ENCODE measurements at places on chromosomes 6 and 20.

- no peak for DNase-seq
Observed at GRCh38 chr20:17380801-17381200, 150.4 kb downstream of the BFSP1 start.

GRCh38 chr6:7215131-7215530 lies 97.9 kb downstream of the SSR1 start:
- no peak for DNase-seq

DNA sequence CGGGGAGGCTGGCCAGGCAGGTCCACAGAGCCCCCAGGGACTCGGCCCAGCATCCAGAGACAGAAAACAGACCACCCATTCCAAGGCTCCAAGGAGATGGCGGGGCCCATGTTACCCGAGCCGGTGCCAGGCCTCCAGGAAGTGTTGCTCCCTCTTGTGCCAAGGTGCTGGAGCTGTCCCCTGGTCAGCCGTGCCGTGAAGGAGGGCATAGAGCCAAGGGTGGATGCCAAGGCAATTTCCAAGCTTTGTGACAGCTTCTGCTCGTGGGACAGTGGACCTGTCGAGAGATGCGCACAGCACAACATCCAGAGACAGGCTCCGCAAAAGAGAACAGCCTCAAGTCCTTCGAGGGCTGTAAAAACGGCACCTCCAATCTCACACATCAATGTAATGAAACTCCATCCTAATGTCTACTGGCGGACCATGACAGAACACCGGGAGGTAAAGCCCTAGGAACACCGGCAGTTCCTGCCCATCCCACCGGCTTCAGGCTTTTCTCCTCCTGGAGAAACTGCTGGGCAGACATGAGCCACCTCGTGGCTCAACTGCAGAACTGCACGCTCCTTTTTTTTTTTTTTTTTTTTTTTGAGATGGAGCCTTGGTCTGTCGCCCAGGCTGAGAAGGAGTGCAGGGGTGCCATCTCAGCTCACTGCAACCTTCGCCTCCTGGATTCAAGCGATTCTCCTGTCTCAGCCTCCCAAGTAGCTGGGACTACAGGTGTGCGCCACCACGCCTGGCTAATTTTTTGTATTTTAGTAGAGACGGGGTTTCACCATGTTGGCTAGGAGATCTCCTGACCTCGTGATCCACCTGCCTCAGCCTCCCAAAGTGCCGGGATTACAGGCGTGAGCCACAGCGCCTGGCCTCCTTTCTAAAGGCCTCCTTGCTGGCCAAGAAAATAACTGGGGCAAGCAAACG lies 30.9 kb upstream of the AVP start:
- peak; percentile 76 for DNase-seq

GRCh38 chr20:23530937-23531567 lies 37.2 kb downstream of the CST9L start:
- DNase-seq = no peak

GRCh38 chr6:47028835-47029360 lies 13.2 kb downstream of the ADGRF1 start:
- DNase-seq = no peak

DNA sequence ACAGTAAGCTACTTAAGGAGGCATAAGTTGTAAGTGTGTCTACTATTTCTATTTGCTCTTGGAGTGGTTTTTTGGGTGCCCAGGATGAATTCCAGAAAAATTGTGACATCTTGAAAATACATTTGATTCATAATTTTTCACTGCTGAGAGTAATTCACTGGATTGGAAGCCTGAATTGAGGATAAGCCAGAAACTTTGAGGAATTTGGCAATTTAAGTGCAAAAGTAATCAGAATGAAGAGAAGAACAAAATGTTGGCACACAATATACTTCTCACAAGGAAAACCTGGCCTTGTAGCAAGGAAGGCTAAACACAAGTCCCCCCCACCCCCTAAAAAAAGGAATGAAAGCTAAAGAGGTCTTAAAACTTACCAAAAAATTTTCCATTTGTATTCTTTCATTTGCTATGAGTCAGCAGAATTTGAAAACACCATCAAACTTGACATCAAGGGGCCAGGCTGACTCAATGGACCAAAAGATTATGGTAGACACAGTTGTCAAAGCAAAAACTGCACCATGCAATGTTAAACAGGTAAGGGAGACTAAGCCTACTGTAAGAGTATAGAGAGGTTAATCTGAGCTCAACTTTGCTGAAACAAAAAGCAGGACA lies 840.0 kb downstream of the FRK start:
- DNase-seq = no peak

DNA sequence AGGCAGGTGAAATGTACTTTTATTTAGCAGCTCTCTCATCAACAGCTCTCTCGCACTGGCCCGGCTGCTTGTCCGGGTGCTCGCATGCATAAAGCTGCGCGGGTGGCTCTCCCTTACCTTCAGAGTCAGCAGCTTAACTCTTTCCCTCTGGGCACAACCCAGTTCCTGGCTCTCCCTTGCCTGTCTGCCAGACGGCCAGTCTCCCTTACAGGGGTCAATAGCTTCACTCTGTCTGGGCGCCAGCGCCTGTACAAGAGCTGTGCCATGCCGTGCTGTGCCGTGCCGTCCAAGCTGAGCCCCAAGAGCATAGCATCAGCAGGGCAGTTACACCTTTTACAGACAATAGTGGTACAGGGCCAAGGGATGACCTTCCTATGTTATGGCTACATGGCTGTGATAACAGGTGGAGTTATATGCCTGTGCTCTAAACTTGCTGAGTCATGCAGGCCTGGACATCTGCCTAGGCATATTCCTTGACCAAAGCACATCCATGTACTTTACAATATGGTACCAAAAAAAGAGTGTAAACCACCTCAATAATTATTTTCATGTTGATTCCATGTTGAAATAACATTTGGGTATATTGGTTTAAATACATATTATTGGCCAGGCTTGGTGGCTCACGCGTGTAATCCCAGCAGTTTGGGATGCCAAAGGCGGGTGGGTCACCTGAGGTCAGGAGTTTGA lies 47.9 kb downstream of the BLTP3A start:
- DNase-seq = no peak

DNA sequence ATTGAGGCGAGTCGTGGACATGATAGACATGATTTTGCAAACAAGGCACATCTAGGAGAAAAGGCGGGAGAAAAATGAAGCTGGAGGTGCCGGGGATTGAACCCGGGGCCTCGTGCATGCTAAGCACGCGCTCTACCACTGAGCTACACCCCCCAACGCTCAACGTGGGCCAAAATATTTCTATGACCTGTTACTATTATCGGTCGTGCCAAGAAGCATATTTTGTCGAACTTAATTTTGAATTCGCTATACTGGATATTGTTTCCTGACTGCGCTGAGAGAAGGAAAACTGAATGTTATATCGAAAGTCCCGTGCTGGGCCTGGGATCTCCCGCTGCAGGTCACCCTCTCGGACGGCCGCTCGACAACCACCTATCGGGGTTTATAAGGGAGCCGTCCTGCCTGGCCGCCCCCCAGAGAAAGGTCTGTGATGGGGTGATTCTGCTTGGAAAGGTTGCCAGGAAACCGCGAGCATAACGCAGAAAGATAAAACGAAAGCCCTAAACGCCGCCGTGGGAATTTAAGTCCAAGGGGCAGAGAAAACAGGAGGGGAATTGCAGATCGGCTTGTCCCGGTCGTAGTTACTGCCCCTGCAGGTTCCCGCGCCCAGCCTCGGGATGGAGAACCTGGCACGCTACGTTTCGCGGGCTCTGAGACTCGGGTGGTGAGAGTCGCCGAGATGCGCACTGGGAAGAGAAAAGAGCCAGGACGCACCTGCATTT lies 60.0 kb downstream of the TRIM27 start:
- DNase-seq = peak; percentile 80

DNA sequence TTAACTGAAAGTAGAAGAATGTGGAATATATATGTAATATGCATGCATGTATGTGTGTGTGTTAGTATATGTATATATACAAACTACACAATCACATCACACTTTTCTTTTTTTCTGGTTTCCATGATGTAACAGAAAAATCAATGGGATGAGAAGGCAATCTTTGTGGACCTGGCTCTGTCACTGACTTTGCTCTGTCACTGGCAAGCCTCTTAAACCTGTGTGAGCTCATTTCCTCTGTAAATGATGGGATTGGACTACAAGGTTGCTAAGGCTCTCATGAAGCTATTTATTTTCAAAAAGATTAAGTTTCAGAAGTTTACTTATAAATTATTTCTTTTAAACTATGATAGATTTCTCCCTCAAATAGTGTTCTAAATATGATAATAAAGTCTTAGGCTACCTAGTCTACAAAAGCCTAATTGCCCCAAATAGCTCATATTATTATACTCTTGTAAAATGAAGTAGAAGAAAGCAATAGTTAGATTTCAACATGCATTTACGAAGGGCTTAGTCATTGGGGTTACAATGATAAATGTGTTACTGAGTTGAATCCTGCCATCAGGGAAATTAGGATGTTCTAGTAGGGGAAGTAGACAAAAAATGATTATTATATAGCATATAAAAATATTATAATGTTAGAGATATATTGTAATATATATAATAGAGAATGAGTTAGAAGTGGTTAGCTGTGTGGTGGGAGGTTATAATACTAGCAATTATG lies 129.3 kb downstream of the AFG1L start:
- no peak for DNase-seq

DNA sequence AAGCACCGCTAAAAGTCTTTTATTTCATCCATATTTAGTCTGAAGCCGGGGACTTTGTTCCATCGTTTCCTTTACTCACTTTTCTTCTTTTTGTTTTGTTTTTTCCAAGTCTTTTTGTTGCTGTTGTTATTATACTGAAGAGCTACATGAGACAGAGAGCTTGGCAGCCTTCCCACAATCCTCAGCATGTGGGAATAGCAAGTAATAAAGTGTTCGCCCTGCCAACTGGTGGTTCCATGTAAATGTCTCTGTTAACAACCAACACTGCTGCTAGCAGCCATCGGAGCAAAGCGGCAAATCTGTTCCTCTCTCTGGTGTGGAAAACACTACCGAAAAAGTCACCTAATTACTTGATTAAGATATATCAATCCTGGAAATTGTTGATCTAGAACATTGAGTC lies 437.8 kb upstream of the ID4 start:
- DNase-seq = no peak

DNA sequence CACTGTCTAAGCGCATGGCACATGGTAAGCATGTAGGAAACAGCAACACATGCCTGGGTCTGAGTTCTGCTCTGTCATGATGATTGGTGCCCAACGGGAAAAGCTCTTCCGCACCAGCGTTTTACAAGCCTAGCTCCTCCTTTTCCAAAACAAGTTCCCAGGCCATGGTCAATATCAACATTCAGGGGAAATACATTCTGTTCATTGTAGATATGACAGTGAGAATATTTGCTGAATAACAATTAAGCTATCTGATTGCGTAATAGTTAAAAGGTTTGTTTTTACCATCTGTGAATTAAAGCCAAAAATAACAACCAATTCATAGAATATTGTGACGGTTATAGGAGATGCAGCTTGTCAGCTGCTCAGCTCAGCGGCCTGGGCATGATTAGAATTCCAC lies 404.3 kb upstream of the SLC35B3 start:
- no peak for DNase-seq

- peak; percentile 31 for DNase-seq
Observed at GRCh38 chr20:18005170-18005989, 36.6 kb downstream of the MGME1 start.

DNA sequence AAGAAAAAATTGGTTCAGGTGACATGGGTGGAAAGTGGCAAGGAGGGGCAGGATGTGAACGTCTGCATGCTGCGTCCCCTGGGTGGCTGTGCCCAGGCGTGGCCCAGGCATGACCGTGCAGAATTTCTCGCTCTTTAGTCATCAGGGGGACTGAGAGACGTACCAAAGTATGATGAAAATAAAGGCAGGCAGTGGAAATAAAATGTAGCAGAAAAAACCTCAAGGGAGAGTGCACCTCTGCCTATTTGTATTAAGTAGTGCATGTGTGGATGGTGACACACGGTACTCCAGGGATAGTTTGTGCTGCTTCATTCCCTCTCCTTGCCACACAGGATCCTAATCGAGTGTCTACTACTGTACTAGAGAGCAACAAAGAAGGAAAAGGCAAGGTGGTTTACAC lies 81.1 kb downstream of the ATP9A start:
- no peak for DNase-seq

- no peak for DNase-seq
Observed at GRCh38 chr6:2848851-2849250, 7.2 kb upstream of the SERPINB1 start.

GRCh38 chr6:44042261-44042988 lies 84.8 kb downstream of the MRPL14 start:
- DNase-seq = no peak

DNA sequence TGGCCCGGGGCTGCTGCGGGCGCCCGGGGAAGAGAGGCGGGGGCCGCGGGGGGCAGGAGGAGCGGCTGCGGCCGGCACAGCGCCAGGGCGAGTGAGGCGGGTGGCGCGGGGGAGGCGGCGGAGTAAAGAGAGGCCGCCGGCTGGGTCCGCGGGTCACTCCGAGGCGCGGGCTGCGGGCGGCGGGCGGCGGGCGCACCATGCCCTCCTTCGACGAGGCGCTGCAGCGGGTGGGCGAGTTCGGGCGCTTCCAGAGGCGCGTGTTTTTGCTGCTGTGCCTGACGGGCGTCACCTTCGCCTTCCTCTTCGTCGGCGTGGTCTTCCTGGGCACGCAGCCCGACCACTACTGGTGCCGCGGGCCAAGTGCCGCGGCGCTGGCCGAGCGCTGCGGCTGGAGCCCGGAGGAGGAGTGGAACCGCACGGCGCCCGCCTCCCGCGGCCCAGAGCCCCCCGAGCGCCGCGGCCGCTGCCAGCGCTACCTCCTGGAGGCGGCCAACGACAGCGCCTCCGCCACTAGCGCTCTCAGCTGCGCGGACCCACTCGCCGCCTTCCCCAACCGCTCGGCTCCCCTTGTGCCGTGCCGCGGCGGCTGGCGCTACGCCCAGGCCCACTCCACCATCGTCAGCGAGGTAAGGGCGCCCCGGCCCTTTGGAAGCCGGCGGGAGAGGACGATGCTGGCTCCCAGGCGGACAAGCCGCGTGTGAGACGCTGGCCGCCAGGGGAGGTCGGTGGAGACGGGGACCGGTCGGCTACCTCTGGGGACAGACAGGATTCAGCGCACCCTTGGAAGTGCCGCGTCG lies at the start of gene SLC22A3:
TSS of gene SLC22A3 (plus strand) at position 156 of the 797 bp plus-strand sequence. CDS start at position 198, 42 bp downstream.
- no peak for DNase-seq

- DNase-seq = no peak
Observed at GRCh38 chr6:155461556-155461955, 5.9 kb upstream of the NOX3 start.

- DNase-seq = peak; percentile 51
Observed at GRCh38 chr6:2931970-2932748, 29.1 kb upstream of the SERPINB9 start.
